Forelimb muscle (tissue), 1 donor: ENCODE measurements at places on chromosomes 6 and 20.

DNA sequence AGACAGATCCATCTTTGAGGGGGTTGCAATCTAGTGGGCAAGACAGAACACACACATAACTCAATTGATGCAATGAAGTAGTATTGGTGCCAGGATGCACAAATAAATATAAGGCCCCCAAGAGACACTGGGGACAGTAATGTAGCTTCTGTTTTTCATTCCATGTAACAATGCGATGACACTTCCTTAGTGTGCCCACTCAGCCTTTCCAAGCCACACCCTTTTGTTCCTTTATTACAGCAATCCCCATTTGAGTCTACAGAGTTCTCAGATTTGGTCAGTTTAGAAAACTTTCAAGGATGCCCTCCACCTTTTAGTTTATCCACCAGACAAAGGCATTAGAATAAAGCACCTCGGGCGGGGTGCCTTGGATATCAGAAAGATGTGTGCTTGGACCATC is 15.5 kb downstream of the TGM3 start:
- no peak for DNase-seq

- DNase-seq, result no peak
Observed at GRCh38 chr6:113359155-113360140, 497.7 kb upstream of the MARCKS start.

- no peak for DNase-seq
Observed at GRCh38 chr20:38405132-38405531, 30.0 kb downstream of the SNHG17 start.

DNA sequence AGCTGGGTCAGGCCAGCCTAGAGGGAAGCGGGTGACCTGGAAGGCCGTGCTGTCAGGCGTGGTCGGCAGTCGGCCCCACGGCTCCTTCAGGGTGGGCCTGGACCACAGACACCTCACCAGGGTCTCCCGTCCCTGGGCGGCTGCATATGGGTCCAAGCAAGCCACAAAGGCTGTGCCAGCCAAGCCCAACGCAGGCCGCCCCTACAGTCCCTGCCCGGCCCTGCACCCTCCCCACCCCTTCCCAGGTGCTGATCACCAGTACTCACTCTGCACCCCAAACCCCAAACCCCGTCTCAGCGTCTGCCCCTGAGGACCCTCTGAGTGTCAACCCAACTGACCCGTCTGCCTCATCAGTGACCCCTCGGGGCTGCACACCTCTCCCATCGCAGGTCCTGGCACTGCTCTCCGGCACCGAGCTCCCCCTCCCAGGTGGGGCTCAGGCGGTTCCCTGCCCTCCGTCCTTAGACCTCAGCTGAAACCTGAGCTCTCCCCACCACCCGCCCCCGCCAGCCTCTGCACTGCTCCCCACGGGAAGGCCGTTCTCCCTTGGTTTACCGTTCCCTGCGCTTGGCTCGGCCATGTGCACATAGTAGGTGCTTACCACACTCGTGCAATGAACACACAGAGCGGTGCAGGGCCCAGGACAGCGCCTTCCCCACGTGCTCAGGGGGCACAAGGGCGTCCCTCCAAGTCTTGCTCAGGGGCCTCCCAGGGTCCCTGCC is 1.5 kb upstream of the PPDPF start:
- no peak for DNase-seq

DNA sequence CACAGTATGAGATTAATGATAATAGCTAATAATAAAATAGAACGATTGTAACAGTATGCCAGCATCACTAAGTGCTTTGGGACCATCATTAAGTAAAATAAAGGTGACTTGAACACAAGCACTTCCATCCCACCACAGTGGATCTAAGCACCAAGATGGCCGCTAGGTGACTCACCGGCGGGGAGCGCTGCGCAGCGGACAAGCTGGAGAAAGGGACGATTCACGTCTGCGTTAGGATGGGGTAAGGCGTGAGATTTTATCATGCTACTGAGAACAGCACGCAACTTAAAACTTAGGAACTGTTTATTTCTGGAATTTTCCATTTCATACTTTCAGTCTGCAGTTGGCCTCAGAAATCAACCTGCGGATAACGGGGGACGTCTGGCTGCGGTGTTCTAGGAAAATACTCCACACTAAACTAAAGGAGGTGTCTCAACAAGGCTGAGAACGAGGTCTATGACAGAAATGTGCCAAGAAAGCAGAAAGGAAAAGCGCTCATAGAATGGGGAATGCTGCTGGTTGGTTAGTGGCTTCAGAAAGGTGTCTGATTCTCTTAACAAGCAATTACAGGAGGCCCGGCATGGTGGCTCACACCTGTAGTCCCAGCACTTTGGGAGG is 114.5 kb downstream of the GMPR start:
- DNase-seq, result no peak

GRCh38 chr6:116847227-116847626 is 18.3 kb upstream of the GPRC6A start:
- peak; percentile 22 for DNase-seq

DNA sequence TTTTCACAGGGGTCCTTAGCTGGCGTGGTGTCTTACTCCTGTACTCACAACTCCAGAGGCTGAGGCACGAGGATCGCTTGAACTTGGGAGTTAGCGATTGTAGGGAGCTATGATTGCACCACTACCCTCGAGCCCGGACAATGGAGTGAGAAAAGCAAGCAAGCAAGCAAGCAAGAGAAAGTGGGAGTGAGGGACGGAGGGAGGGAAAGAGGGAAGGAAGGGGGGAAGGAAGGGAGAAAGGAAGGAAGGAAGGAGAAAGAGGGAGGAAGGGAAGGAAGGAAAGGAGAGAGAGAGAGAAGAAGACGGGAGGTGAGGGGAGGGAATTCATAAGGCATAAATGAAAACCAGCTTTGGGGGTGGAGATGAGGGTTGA is 120.5 kb downstream of the TRIM27 start:
- DNase-seq, result no peak

DNA sequence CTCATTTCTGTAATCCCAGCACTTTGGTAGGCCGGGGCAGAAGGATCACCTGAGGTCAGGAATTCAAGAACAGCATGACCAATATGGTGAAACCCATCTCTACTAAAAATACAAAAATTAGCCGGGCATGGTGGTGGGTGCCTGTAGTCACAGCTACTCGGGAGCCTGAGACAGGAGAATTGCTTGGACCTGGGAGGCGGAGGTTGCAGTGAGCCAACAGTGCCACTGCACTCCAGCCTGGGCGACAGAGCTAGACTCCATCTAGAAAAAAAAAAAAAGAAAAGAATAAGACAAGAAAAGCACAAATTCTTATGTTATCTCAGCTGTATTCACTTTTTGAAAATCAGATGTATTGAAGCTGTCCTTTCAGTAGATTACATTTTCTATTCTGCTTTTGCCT is 289.4 kb downstream of the GRIK2 start:
- no peak for DNase-seq

- DNase-seq, result no peak
Observed at GRCh38 chr6:127860723-127861122, 40.1 kb downstream of the THEMIS start.
